NCI-H2171 (cell line): ENCODE measurements at places on chromosomes 6 and 20.

- DNase-seq: no peak
Observed at GRCh38 chr6:155329460-155330132, 15.3 kb upstream of the TFB1M start.

DNA sequence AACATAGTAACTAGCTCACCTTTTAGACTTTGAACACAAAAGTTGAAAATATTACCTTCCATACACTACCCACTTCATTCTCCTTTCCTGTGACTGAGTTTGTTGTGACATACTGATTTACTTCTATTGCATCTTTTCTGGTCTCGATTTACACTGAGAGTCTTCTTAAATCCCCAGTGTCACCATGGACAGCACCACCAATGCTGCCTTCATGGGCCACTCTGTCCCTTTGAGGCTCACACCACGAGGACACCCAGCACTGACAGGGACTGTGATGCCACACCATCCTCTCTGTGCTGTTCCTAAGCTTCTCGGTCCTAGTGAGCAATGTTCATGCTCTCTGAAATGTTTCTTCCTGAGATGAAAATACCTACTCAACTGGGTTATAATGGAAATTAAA is 337.1 kb upstream of the IRAK1BP1 start:
- no peak for DNase-seq

- DNase-seq: no peak
Observed at GRCh38 chr6:13071550-13072345, 256.6 kb downstream of the TBC1D7 start.

DNA sequence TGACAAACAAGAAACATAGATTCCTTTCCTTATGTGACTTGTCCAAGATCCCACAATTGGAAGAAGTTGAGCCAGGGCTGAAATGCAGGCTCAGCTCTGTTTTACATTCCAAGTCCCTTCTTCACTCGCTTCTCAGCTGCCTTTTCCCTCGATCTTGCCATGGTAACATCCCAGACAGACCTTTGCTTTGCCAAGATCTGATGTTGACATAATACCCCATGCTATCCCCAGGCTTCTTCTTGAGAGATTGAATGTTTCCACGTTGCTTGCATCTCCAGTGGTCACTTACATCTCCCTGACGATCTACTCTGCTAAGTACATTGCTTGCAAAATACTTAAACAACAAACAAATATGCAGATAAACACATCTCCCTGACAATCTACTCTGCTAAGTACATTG is 63.5 kb downstream of the TBXT start:
- no peak for DNase-seq

DNA sequence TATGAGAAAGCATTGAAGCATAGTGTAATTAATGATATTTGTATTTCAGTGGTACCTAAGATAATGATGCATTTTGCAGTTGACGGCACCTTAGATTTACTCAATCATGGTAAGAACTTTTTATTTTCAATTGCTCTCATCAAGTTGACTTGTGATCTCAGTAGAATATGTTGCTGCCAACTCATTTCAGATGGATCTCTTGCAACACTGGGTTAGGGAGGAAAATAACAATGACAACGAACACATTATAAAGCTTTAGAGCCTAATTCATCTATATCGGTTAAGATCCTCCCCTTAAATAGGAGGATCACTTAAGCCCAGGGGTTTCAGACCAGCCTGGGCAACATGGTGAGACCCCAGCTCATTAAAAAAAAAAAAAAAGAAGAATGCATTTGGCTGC is 18.0 kb upstream of the TBC1D22B start:
- DNase-seq: no peak

GRCh38 chr20:64107736-64108457 is 532 bp upstream of the NPBWR2 start:
- DNase-seq: no peak

GRCh38 chr6:53811082-53811481 is 16.3 kb downstream of the LRRC1 start:
- no peak for DNase-seq

GRCh38 chr20:26207237-26207966 is 510.7 kb upstream of the ZNF337 start:
- no peak for DNase-seq

GRCh38 chr6:133595111-133595761 is 293.7 kb upstream of the TCF21 start:
- DNase-seq: no peak

- DNase-seq: no peak
Observed at GRCh38 chr6:122998403-122998975, 2.5 kb downstream of the CLVS2 start.

GRCh38 chr20:53899351-53900167 is 170.8 kb downstream of the BCAS1 start:
- peak; percentile 98 for DNase-seq

- no peak for DNase-seq
Observed at GRCh38 chr20:13336308-13337089, 115.4 kb downstream of the ISM1 start.

DNA sequence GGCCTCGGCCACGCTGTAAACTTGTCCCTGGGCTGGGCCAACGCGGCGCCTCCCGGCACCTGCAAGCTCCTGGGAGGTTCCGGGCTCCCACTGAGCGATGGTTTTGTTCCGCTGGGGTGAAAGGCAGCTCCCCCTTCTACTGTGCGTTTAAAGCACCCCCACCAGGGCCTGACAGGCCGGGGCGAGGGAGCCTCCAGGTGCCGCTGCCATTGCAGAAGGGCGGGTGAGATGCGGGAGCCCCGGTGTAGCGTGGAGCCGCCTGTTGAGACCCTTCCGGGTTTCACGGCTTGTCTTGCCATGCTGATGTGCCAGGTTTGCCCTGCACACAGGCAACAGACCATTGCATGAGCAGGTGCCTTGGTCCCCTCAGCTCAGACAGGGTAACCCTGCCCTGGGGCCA is 2.9 kb downstream of the COL20A1 start:
- no peak for DNase-seq

DNA sequence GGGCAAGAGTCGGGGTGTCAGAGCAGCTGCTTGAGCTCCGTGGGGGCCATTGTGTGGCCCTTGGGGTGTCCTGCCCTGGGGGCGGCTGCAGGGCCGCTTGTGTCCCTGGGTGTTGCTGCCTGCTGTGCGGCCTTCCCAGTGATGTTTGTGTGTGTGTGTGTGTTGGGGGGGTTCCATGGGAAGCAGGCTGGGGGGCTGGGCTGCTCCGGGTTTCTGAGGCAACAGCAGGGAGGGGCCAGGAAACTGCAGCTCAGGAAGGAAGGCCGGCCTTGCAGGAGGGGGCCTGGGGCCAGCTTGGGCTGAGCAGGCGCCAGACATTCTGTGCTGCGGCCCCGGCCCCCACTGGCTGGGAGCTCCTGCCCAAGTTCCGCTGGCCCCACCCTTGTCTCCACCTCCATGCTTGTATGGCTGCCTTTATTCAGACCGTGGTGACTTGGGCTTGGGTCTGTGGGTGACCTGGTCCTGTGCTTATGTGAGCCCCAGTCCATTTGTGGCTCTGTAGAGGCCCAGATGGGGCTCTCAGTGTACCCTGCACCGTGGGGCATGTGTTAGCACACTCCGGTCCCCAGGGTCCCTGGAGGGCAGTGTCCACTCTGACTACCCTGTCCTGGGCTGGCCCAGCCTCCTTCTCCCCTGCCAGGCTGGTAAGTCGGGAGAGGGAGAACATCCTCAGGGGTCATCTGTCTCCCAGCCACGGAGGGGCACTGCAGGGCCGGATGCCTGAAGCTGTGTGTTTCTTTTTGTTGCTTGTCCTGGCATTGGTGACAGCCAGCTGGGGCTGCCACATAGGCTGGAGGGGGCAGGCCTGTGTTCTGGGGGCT is 4.6 kb upstream of the SOX18 start:
- DNase-seq: no peak

- peak; percentile 54 for DNase-seq
Observed at GRCh38 chr6:30075790-30076732, 492 bp upstream of the RNF39 start.

DNA sequence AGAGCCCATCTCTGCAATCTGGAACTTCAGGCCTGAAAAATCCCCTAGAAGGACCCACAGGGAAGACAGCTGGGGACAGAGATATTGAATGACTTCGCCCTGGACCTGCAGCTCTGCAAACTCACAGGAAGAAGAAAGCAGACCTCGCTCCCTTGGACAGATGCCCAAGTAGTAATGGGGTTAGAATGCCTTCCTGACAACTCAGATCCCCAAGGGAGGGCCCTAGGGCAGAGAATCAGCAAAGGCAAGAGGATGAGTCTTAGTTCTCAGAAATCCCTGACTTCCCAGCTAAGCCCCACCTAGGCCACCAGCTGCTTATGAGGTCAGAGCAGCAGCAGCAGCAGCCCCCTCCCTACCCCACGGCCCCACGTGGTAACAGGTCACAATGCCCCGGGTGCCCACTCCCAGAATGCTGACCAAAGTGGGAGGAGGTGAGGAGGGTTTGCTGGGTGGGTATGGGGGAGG is at the start of gene C20orf141:
C20orf141 (plus strand) TSS at position 401 of the 465 bp plus-strand sequence. CDS start 198 bp downstream, outside the sequence.
- peak; percentile 58 for DNase-seq

- DNase-seq: no peak
Observed at GRCh38 chr6:27241443-27241842, 6.1 kb upstream of the PRSS16 start.

DNA sequence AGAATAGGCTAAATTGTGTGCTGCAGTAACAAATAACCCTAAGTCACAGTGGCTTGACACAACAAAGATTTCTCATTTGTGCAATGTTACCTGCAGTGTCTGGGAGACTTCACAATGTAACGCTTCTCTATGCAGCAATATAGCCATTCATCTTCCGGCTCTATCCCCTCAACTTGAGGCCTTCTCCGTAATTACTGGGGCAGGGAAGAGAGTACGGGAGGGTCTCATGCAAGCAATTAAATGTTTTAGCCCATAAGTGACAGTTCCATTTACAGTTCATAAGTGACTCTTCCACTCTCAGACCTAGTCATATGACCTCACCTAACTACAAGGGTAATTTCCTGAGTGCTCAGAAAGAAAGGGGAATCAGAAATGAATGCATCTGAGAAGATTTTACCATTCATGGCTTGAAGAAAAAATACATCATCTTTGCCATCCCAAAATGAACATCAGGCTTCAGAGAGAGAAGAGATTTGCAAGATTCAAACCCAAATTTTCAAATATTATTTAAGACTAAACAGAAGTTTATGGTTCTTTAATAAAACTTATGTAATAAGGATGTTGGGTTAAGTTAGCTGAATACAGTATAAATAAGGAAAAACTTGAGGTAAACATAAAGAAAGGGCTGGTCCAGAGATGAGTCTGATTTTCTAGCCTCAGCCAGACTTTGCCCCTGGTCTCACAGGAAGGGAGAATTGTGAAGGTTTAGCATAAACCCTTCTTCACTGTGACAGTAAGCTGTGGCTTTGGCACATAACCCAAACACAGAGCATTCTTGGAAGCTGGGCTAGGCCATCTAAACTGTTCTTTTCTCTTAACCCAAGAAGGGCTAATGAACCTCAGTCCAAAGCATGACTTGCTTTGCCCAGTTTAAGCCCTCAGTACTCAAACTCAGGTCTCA is 13.3 kb downstream of the GPR6 start:
- no peak for DNase-seq

DNA sequence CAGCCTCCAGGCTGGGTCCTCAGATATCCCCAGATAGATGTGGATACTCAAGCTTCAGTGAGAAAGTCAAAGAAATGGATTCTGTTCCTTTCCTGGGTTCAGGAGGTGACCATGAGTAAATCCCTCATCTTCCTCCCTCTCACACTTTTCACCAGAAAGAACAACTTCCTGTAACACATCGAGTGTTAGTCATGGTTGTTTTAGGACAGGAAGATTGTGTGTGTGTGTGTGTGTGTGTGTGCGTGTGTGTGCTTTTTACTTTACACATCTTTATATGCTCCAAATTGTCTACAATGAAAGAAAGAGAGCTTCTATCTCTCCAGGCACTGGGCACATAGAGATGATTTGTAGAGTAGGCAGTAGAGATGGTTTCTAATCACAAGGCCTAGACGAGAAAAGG is 139.9 kb downstream of the TBXT start:
- DNase-seq: no peak

GRCh38 chr6:90712114-90712513 is 125.2 kb upstream of the MAP3K7 start:
- no peak for DNase-seq

DNA sequence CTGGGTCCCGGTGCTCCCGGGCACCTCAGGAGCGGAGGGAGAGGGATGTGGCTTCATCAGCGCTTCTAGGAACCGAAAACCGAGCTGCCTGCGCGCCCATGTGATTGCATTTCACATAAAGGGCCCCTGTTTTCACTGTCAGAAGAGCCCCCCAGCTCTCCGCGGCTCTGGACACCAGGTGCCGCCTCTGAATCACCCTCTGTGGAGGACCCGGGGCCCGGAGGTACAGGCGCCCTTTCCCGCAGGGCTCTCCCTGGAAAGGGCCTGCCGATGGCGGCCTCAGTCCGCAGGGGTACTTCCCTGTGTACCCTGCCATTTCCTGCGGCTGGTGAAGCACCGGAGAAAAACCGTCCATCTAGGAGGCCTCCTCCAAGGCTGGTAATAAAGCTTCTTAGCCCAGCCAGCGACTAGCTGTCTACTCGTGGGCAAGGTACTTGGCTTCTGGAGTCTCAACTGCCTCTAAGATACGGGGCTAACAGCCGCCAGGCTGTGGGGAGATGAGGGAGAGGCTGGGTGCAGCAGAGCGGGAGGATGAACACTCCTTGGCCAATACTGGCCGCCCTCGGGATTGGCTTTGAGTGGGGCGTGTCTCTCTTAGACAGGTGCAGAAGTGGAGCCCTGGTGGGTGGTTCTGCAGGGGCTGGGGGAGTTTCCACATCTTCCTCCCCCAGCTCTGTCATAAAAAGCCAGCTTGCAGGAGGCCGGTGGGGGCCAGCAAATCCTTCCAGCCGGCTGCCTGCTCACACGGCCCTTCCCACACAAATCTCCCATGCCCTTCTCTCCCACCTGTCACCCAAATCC is 1.6 kb downstream of the PPP1R16B start:
- no peak for DNase-seq

GRCh38 chr6:159532155-159532554 is 160.9 kb downstream of the SOD2 start:
- DNase-seq: no peak

GRCh38 chr20:62134735-62135231 is 8.4 kb downstream of the PSMA7 start:
- no peak for DNase-seq

DNA sequence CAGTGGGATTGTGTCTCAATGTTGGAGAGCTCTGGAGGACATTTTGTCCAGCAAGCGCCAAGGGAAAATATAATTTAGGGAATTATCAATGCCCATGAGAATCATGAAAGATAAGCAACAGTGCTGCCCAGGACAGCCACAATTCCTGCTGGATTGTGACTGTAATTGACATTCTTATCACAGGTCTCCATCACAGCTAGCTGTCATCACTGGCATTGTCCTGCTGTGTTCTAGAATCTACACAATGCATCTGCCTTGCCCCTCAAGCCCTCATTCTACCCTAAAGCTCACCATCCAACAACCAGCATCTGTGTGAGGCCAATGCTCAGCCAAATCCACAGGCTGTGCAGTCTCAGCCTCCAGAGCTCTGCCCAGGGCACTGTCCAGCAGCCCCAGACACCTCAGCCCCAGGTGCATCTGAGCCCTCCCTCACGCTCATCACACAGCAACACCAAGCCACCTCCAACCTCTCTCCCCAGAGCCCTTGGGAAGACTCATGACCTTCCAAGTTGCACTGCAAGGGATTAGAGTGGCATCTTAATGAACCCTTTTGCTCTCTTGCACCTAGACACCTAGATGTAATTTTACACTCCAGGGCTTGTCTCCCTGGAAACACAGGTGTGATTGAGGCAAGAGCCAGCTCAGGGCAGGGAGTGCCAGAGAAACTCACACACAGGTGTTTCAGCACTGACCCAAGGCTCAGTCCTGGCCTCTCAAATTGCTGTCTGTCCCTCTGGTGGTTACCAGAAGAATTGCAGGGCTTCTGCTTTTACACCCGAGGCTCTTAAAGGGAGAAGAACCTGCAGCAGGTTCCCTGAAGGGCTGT is 85.2 kb upstream of the PHACTR3 start:
- peak; percentile 45 for DNase-seq

- no peak for DNase-seq
Observed at GRCh38 chr6:29516108-29516507, 28.4 kb upstream of the MAS1L start.
